ENCODE measurements at places on chromosomes 2 and 18.

DNA sequence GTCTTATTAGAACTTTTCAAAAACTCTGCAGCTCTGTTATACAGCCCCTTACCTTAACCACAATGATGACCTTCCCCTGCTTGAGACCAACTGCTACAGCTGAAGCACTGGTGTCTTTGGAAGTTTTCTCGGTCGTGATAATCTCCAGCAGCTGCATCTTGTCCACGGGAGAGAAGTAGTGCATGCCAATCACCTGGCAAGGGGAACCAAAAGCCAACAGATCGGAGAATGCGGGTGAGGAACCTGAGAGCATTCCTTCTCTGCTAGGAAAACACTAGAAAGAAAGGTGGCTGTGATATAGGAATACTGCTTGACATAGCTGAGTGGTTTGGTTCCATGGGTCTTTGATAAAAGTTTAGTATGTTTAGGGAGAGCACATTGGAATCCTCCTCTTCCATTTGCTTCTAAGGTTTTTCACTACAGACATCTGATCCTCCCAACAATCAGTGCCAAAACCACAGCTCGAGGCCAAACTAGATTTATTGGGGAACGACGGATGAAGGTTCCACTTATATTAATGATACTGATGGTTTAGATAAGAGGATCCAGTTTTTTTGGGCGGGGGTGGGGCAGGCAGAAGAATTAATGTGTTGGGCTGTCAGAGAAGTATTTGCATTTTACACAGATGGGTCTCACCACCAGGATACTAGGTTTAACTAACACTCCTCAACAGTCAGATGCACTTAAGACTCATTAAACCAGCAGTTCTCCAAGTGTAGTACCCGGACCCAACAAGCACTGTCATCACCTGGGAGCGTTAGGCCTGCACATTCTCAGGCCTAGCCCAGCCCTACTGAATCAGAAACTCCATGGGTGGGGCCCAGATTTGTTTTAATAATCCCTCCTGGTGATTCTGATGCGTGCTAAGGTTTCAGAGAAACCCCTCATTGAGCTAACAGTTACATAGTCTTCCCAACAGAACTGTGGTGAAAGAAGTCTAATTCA is 22.4 kb downstream of the GAREM2 start:
- DNase-seq: no peak

DNA sequence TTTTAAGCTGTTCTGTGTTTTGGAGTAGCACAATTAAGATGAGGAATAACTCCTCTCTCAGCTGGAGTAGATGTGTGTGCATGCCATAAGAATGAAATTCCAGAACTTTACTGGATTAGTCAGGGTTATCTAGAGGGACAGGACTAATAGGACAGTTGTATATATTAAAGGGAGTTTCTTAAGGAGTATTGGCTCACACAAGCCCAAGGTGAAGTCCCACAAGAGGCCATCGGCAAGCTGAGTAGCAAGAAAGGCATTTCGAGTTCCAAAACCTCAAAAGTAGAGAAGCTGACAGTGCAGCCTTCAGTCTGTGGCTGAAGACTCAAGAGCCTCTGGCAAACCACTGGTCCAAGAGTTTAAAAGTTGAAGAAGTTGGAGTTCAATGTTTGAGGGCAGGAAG is 113.7 kb downstream of the RIT2 start:
- no peak for DNase-seq

- no peak for DNase-seq
Observed at GRCh38 chr2:233836359-233836758, 18.0 kb downstream of the HJURP start.

GRCh38 chr2:68907232-68907919 is 36.2 kb upstream of the BMP10 start:
- no peak for DNase-seq

DNA sequence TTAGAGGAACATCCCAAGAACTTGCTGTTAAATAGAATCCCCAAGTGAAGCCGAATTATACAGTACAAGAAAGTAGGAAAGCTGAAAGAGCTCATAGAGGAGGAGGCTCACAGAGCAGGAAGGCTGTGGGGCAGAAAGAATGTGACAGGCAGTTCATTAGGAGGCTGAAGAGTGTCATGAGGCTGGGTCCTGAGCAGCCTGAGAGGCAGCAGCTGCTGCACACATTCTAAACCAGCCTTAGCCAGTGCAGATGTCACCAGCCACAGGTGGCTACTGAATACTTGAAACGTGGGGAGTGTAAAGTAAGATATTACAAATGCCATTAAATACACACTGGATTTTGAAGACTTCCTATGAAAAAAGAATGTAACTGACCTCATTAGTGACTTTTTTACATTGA is 490.2 kb upstream of the KLHL29 start:
- no peak for DNase-seq

DNA sequence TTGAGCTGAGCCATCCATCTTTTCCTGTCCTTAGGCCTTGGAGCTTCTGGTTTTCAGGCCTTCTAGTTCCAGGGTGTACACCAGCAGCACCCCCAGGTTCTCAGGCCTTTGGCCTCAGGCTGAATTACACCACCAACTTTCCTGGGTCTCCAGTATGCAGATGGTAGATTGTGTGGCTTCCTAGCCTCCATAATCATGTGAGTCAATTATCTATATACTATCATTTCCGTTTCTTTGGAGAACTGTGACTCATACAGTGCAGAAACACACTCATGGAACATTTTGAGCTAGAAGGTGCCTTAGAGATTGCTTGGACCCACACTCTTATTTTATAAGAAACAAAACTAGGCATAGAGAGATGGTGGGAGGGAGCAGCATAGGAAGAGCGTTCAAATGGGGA is 167.4 kb downstream of the NCK2 start:
- no peak for DNase-seq

DNA sequence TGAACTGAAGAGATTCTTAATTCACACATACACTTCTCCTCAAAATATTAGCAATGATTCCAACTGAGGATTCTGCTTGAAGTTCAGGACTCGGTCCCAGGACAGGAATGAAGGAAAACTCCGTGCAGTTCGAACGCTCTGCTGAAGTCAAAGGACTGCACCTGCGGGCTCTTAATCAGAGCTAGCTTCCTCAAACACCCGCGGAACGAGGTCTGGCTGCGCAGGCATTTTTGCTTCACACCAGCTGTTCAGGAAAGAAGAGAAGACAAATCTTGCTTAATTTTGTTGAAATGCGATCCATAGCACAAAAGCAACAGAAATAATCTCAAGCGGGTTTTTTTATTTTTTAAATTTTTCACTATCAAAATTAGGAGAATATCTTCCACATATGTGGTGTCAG is 175.6 kb downstream of the LAMA1 start:
- DNase-seq: no peak

DNA sequence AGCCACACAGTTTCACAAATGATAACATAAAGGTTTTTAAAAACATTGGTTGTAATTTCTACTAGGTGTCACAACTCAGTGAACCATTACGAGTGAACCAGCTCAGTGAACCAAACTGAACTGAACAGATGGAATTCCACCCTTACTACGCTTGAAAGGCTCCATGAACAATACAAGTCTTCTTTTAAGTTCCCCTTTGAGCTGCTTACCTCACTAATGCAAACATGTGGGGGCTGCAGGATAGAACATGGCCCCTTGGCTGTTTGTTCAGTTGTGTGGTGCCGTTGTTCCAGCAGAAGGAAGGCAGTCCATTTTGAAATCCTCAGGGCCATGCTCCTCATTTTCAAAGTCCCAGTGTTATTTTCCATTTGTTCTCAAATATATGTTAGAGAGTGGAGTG is 30.7 kb upstream of the KLHL14 start:
- no peak for DNase-seq

DNA sequence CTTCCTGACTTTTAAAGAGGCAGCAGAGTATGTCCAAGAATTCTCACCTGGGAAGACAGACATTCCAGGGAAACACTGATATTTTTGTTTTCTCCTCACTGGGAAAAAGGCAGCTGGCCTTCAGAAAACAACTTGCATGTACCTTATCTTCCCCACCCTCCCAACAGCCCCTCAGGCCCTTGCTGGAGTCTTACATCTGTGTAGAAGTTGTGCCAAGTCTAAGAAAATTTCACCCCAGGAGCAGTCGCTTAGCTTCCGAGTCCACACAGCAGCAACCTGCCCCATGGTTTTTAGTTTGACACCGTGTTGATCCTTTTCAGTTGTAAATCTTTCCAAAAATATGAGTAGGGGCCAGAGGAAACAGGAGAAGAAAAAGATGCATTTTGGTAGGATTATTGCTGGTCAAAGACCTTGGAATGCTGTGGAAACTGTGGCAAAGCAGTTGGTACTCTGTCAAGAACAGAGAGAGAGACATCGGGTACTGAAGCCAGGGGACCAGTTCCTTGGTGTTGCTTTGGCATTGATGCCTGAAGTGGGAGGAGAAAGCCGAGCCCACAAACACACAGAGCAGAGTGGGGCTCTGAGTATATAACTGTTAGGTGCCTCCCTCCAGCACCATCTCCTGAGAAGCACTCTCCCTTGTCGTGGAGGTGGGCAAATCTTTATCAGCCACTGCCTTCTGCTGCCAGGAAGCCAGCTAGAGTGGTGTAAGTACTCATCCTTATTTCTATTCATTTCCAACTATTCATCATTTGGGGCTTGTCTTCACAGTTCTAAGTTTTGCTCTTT is at the start of gene SLC14A1:
Gene SLC14A1 (plus strand): TSS at position 615 of the 789 bp plus-strand sequence. CDS start 6,140 bp downstream, outside the sequence.
- DNase-seq: no peak
